ENCODE measurements at places on chromosomes 4 and X.

DNA sequence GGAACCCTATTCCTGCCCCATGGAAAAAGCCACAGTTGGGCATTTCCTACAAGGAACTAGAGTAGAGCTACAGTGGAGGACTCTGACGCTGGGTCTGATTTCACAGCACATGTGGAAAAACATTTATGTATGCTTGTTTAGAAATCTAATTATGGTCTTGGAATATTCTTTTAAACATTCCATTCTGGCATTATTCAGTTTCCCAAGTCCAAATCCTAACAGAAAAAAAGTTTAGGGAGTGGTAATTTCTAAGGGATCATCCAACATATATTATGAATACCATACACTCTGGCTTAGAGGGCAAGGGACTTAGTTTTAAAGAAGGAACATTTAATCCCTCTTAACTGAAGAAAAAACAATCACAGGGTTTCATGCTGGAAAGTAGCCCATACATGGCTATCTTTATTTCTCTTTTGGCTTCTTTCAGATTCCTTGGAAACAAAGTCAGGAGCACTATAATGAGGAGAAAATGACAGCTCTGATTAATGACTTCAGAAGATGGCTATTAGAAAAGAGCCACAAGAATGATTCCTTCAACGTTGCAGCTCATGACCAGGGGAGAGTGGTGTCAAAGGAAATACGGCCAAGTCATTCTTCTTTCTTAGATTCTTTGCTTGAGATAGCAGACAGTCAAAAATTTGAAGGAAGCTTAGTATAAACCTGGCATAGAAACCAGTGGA lies 56.1 kb downstream of the CNGA2 start:
- no peak for DNase-seq

DNA sequence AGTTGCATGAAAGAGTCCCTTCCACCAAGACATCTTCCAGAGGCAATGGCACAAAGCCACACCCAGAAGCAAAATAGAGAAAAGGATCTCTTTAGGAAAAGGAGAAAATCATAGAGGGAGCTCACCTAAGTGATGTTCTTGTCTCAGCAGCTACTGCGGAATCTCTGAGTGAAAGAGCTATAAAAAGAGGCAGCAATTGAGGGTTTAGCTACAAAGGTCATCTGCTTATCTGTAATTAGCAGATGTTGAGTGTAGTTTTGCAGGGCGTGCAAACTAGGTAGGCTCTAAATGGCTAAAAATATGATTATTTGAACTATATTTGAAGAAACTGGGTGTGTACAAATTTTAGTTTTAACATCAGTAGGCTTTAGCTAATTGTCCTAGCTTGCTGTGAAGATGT lies 276.0 kb downstream of the HS3ST1 start:
- no peak for DNase-seq

- DNase-seq: no peak
These were observed 30.3 kb upstream of the ENOX2 start for GRCh38 chrX:130933358-130933757.

DNA sequence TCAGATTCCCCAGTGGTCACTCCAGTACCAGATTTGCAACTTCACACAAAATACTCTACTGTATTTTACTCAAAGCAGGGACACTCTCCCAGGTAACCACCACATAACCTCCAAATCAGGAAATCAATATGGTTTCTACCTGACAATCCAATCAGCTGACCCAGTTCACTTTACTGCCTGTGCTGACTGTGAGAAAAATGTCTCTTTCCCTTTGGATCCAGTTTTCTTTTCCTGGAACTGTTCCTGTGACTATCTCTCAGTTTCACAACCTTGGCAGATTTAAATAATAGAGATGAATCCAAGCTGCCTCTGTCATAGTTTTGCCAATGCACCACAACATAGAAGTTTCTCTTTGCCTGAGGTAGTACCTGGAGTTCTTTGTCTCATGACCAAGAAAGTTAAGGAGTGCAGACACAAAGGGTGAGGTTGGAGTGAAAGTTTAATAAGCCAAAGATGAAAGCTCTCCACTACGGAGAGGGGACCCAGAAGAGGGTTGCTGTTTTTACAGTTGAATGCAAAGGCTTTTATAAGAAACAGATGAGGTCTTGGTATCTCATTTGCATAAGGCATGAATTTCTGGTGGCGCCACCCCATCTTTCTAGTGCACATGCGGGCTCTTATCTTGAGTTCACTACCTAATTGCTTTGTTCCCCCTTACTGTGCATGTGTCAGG lies 29.7 kb upstream of the IL9R start:
- DNase-seq: peak; percentile 14

- DNase-seq: no peak
These were observed 8.7 kb downstream of the SHROOM4 start for GRCh38 chrX:50805276-50805675.

GRCh38 chr4:110614173-110614963 lies 8.5 kb downstream of the PITX2 start:
- DNase-seq: no peak

Measured in epithelial cell of esophagus (primary cell).